Activated naive CD4-positive, alpha-beta T cell treated with anti-CD3 and anti-CD28 coated beads, Interleukin-2, amount 50 U/mL, for 72 hours (primary cell): ENCODE measurements at places on chromosomes 6 and 20. TPM values are rescaled to one million over a fixed set of nuclear protein-coding genes. Genes with fewer than 3 reads are reported as not detected.

Gene ANKRD66
- total RNA-seq: not detected

Gene LAMP5
- not detected for total RNA-seq

Gene FAM209B
- total RNA-seq: 0.88 TPM

Gene BPIFA1
- total RNA-seq: not detected

Gene PHACTR3
- not detected for total RNA-seq

- no peak for DNase-seq
These were observed 56.0 kb downstream of the CDK5RAP1 start for GRCh38 chr20:33345342-33345741.

GRCh38 chr20:61391812-61392520 lies 139.9 kb downstream of the CDH4 start:
- no peak for DNase-seq

- no peak for DNase-seq
These were observed 150.8 kb downstream of the AHI1 start for GRCh38 chr6:135346747-135347146.

DNA sequence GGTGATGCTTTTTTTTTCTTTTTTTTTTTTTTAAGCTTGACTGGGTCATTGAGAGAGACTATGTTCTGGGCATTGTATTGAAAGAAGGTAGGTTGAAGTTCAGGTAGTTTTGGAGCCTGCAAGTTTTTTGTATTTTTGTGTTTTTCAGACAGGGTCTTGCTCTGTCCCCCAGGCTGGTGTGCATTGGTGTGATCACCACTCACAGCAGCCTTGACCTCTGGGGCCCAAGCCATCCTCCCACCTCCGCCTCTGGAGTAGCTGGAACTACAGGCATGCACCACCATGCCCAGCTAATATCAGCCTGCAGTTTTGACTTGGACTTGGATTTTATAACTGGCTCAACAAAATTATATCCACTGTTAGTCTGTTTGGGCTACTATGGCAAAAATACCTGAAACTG lies 31.7 kb upstream of the TFAP2A start:
- no peak for DNase-seq

- no peak for DNase-seq
These were observed 369.9 kb downstream of the BTBD3 start for GRCh38 chr20:12287575-12287974.

DNA sequence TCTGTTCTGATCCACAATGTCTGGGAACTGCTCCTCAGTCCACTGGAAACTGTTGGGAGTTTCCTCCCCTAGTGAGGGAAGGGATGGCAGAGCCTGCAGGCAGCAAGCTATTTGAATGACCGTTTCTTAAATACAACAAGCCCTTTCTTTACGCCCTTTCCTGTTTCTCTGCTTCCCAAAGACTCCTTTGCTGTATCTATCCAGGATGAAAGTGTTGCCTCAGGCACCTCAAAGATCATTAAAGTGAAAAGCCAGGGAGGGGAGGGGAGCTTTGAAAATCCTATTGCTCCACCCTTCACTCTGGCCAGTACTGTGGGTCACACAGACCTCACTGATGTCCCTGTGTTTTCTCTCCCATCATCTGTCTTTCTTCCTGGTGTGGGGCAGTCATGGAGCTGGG lies 213.1 kb downstream of the RNF144B start:
- no peak for DNase-seq

GRCh38 chr6:166957087-166957804 lies 896 bp upstream of the RNASET2 start:
- DNase-seq: peak; percentile 66

DNA sequence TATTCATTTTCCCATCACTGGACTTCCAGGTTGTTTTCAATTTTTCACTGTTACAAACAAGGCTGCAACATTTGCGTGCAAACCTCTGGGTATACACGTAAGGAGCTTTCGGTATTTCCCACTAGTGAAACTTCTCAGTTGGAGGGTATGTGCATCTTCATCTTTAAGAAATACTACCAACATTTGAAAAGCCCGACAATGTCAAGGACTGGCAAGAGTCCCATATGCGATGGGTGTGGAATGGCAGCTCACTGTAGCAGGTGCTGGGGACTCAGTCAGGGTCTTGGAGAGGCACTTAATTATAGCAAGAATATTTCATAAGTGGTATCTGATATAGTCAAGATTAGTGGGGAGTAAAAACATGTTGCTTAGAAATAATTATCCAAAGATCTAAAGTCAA lies 8.9 kb upstream of the HLA-B start:
- DNase-seq: no peak

DNA sequence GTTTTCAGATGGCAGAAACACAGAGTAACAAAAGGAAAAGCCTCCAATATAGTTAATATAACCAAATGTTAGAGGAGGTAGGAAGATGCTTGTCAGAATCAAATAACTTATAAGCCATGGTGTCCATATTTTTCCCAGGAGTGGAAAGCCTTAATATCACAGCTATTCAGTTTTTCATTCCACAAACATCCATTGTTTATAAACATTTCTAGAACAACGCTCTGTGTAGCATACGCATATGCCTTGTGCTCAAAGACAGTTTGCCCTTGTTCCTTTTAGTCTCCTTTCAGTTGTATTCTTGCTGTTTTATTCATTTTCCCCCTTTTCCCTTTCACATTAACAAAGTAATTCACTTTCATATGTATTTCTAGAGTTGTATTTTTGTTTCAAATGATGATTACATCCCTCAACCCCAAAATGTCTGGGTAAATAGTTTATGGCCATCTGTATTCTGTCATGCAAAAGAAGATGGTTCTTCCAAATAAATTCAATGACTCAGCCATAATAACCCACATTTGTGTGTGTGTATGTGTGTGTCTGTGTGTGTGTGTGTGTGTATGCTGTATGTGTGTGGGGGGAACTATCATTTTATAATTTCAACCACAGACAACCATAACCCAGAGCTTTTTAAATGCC lies 455.7 kb upstream of the SOX4 start:
- DNase-seq: no peak

DNA sequence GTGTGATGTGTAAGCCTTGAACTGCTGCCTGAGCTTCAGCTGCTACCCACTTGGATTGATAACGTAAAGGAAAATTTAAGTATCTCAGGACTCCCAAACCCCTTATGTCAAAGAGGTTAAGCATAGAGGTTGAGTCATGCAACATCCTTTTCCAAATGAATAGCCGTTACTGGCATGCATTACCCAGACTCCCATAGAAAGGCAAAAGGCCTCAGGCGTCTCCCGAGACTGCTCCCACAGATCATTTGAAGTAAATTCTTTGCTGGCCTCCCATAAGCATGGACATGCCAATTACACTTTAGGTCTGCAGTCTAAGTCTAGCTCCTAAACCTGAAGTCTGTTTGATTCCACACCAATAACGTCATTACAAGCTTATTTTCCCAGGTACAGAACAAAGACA lies 14.7 kb downstream of the IPCEF1 start:
- DNase-seq: no peak

- DNase-seq: no peak
These were observed 234.1 kb downstream of the TMEM242 start for GRCh38 chr6:157089258-157089657.
